Cardiac muscle cell (in vitro differentiated cells and primary cell): ENCODE measurements at places on chromosomes 6 and 20. TPM values are rescaled to one million over a fixed set of nuclear protein-coding genes. Genes with fewer than 3 reads are reported as not detected.

DNA sequence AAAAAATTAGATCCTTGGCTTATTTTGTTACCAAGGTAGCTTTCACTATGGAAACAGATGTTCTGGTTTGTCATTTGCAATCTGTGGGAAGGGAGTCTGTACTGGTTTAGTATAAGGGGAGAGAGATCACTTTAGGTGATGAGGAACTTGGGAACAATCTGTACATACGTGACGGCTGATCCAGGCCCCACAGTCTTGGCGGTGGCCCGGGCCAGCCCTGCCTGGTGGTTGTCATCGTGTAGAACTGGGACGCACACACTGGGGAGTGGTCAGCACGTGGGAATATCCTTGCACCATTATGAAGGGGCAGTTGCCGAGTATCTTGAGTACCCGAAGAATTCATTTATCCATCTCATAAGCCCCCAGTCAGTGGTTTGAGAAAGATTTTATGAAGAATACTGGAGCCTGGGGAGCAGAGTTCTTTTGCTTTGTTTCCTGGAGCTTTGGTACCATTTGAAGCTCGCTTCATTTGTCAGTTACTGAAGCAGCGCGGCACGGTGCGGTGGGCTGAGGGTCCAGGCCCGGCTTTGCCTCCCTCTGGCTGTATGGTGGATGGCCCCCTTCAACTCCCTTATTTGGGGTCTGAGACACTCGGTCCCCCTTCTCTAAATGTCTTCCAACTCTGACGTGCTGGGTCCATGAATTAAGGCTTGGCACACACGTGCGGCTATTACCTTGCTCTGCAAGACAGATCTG is 22.8 kb upstream of the CLDN20 start:
- no peak for DNase-seq

The ZC2HC1B gene
- not detected in 2 replicates for total RNA-seq

- DNase-seq: no peak
Observed at GRCh38 chr6:74549746-74550145, 656.1 kb downstream of the COL12A1 start.

- DNase-seq: no peak
Observed at GRCh38 chr20:60754856-60755255, 497.2 kb upstream of the CDH4 start.

DNA sequence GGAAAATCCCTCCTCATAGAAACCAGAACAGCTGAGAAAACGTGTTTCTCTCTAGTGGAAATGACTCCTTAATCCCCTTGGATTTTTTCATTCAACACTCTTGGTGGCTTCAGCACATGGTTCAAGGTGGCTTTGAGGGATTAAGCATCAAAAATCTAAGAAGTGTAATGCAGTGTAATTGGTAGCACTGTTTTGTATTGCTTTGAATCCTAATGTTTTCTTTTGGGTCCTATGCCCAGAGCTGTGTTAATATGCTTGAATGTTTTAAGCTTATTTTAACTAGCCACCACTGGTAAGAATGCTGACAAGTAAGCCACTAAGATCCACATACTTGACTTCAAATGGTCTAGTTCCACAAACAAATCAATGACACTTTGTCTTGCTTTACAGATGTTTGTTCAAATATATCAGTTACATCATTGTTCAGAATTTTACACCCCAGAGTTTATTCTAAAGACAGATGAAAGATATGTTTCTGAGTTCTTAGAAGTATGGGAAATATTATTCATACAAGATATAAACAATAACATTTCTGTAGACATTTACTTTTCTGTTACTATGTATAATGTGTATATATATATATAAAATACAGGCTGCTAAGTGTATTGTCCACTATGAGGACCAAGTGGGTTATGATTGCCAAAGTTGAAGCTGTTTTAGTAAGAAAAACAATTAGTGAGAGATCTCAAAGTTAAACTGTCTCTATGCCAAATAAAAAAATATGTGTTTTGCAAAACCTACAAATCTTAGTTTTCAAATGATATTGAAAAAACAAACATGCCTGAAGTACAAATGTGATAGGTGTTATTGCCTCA is 220.8 kb downstream of the OGFRL1 start:
- DNase-seq: no peak

DNA sequence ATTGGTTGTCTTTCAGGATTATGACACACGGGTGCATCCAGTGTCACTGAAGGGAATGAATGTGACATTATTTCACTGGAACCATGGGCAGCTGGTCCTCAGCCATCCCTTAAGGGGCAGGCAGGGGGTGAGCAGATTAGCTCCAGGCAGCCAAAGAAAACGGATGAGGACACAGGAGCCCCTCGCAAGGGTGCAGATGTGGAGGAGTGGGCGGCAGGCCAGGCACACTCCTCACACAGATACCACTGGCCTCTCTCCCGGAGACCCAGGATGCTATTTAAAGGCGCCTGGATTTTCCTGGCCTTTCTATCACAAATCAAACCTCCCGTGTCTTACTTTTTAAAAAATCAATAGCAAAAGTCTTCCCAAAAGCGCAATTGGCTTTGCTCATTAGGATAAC is 210.4 kb downstream of the TAF4 start:
- no peak for DNase-seq

DNA sequence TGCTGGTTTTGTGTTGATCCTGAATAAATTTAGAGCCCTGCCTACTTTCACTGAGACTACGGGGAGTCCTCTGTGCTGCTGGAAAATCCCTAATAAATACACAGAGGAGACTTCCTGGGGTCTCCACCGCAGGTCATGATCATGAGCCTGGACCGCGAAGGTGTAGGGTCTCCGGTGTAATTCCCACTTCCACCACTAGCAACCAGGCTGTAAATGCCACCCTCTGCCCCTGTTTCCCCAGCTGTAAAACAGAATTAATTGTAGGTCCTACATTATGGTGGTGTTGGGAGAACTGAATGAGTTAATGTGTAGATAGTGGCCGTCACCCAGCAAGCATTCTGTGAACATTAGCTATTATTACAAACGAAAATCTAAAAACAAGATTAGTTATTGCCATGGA is 191.6 kb upstream of the THBS2 start:
- no peak for DNase-seq

The PRRT1 gene
- total RNA-seq: 0.78 and 4.4 TPM in 2 replicates

The SNAI1 gene
- total RNA-seq: 6.3 and 13.4 TPM in 2 replicates

- DNase-seq: no peak
Observed at GRCh38 chr6:27352850-27353249, 35.7 kb upstream of the ZNF391 start.

DNA sequence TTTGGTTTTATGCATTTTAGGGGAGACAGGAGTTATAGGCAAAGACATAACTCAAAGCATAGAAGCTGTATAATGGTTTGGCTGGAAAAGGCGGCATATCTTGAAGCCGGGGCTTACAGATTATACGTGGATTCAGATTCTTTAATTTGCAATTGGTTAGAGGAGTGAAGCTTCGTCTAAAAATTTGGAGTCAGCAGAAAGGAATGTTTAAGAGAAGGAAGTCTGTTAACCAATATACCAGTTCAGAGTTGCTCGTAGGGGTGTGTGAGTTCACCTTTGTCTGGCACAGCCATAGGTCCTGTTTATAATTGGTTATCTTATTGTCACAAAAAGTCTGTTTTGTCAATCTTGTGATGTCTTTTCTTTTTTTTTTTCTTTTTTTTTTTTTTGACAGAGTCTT is 8.9 kb downstream of the ARHGAP40 start:
- no peak for DNase-seq

- peak; percentile 40 for DNase-seq
Observed at GRCh38 chr6:156852858-156853216, 75.7 kb downstream of the ARID1B start.

DNA sequence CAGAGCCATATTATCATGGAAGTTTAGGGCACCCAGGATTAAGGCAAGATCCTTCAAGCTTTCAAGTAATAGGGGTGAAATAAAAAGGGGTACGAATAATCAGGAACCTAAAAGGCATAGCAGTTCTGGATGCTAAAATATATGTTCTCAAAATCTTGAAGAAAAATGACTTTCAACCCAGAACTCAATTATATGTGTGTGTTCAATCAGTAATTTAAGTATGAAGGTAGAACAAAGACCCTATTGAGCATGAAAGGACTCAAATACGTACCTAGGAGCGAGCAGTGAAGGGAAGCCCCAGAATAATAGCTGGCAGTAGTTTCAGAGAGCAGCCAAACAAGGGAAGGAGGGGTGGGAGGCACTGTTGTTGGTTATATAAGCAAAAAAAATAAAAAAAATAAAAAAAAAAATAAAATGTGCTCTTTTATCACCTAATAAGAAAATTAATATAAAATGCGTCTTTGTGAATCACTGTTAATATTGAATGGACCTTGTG is 45.4 kb downstream of the MYO6 start:
- DNase-seq: no peak

GRCh38 chr6:53983301-53983700 is 127.9 kb upstream of the MLIP start:
- no peak for DNase-seq

DNA sequence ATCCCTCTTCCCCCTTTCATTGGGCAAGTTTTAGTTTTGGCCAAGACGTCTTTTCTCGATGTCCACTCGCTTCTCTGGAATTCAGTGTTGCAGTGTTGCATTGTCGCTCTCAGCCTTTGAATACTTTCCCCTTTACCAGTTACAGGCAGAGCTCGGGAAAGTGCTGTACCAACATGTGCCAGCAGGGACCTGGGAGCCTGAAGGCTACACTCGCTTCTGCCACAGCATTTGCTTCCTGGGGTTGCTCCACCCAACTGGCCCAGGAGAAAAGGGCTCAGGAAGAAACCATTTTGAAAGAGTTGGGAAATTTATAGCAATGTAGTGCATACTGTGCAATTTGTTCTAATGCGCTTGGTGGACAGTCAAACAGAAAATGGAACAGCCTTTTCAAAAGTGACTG is 78.6 kb downstream of the LINC00237 start:
- no peak for DNase-seq

The APCDD1L gene
- 0.21 and 0.46 TPM in 2 replicates for total RNA-seq

GRCh38 chr20:47127999-47128398 is 228.5 kb downstream of the ZMYND8 start:
- peak; percentile 36 for DNase-seq

The HLA-DRA gene
- total RNA-seq: not detected in 2 replicates

DNA sequence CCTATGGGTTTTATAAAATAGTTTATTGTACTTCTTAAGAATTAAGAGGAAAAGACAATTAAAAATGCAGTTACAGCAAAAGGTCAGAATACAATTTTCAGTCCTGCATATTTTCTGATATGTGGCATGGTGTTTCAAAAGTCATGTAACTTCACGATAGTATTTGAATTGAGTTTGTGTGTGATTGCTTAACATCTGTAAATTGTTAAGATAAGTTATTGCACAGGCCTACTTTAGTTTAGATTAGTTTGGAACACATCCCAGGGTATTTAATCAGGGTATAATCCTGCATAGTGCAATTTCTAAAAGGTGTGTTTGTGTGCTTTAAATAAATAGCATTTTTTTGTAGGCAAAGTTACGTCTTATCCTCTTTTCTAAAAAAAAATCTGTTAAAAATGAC is 289.6 kb downstream of the RIMS1 start:
- no peak for DNase-seq
